NCI-H1930 (cell line): ENCODE measurements at places on chromosomes 6 and 20.

DNA sequence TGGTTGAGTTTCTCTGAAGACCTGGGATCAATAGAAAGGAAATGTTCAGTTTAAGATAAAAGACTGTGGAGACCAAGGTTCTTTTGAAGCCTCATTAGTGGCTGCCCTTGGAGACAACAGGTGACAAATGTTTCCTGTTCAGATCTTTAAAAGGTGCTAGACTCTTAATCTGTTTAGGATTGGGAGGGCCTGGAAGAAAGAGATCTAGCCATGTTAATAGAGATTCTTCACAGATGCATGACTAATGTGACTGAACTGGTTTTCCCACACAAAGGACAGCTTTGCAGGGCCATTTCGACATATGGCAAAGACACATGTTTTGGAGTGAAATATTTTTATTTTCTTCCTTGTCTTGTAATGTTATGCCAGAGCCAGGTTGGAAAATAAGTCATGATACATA, 82.2 kb downstream of the WDR27 start:
- DNase-seq: no peak

DNA sequence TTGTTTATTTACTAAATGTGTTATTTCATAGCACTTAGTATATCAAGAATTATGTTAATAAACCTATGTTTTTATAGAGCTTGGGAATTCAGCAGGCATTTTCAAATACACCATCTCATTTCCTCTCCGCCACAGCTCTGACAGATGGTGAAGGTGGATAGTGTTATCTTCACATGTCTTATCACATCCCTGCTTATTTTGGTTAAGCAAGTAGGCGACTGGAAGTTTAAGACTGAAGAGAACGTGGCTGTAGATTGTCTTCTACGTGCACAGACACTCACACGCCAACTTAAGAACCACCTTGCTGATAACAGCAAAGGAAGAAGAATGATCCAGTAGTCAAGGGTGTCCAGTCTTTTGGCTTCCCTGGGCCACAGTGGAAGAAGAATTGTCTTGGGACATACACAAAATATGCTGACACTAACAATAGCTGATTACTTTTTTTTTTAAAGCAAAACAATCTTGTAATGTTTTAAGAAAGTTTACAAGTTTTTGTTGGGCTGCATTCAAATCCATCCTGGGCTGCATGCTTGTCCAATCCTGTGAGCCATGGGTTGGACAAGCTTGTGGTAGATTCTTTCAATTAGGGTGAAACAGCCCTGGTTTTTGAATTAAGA, 43.3 kb upstream of the SCGN start:
- DNase-seq: no peak

GRCh38 chr20:20548527-20549266, 163.7 kb downstream of the RALGAPA2 start:
- DNase-seq: no peak

GRCh38 chr6:35048631-35049083, 92.5 kb downstream of the TCP11 start:
- no peak for DNase-seq

- no peak for DNase-seq
Measured at GRCh38 chr6:95614094-95614493, 36.8 kb downstream of the MANEA start.

DNA sequence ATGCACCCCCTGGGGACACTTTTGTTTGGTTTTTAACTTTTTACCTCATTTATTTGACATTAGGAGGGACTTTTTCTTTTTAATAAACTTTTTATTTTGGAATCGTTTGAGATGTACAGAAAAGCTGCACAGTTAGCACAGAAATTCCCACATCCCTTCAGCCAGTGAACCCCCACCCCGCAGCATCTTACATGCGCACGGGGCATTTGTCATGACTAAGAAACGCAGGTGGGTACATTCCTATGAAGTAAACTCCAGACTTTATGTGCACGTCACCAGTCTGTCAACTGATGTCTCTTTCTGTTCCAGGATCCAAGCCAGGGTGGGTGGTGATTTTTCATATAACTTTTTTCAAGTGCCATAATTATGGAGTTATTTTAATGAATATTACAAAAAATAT, 4.9 kb upstream of the ZNF831 start:
- DNase-seq: no peak

DNA sequence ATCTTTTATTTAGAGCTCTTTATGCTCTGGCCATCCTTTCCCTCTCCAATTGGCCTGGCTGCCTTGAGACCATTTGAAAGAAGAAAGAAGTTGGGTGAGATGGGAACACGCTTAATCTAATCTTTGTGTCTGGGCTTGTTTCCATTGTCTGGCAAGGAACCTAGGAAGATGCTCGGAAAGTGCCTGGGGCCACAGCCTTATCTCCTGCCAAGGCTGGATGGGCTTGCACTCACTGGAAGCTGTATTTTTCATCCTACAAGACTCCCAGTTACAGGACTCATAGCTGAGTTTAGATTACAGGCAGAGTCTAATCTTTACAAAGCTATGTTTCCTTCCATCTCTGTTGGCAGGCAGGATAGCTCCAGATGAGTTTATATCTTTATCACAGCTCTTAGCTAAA, 33.1 kb upstream of the CDYL start:
- no peak for DNase-seq

GRCh38 chr6:55937261-55937947, 62.0 kb upstream of the BMP5 start:
- DNase-seq: no peak

DNA sequence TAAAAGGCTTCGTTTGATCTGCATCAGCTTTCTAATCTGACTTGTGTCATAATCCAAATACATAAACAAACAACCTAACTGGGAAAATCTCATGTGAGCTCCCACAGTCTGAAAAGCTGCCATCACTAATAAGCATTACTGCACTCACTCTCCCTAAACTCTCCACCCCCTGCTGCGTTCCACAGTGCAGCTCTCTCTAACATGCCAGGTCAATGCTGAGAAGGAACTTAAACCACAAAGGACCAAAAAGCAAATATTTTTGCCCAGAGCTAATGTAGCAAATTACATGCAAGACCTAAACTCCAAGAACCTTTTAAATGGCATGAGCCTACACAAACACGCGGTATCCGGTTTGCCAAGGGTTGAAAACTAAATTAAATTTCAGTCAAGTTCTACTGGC, 542.3 kb upstream of the JARID2 start:
- DNase-seq: no peak

- no peak for DNase-seq
Measured at GRCh38 chr20:48709744-48710143, 118.1 kb downstream of the PREX1 start.

DNA sequence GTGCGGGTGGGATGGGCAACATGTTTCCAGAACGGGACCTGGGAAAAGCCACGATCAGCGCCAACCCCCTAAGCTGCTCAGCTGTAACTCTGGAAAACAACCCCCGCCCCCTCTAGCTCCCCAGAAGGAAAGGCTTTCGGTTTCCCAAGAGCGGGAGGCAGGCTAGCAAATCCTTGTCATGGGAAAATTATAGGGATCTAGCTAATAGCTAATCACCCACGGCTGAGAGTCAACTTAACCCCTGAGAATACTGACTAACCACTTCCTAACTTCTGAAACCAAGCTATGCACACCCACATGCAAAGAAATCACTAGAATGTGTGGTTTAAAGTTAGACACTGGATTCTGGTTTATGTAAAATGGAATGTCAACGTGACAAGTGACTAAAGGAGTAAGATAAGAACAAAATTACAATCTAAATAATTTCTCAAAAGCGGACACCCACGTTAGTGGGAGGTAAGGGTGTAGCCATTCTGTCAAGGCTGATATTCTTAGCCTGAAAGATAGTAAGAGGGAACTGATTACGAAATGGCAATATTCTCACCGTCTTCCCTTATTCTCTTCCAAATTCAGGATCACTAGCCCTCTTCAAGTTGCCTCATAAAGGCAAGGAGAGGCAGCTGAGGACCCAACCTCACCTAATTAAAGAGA, 20.1 kb downstream of the JAG1 start:
- no peak for DNase-seq

- DNase-seq: no peak
Measured at GRCh38 chr20:1207293-1207878, 4.1 kb downstream of the C20orf202 start.

GRCh38 chr20:52083627-52084232, 107.8 kb downstream of the ZFP64 start:
- DNase-seq: peak; percentile 21

GRCh38 chr6:35401514-35401913, 50.6 kb upstream of the FANCE start:
- no peak for DNase-seq

DNA sequence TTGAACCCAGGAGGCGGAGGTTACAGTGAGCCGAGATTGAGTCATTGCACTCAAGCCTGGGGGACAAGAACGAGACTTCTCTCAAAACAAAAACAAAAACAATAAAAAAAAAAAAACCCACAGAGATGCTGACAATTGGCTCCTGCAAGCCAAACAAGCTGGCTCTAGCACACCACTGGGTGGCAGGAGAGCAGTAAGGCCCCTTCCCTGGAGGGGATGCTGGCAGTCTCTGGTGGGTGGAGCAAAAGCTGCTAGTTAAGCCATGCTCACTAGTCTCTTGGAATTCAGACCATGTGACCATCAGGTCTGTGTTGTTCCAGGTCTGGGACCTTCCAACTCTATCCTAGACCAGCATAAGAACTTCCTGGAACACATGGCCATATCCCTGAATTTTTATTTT, 18.9 kb upstream of the DSN1 start:
- peak; percentile 5 for DNase-seq

GRCh38 chr20:46087161-46087560, 2.6 kb downstream of the NCOA5 start:
- DNase-seq: peak; percentile 24
